ENCODE measurements at places on chromosomes 3 and 15. TPM values are rescaled to one million over a fixed set of nuclear protein-coding genes. Genes with fewer than 3 reads are reported as not detected.
A peak's percentile ranks its signal among the peaks of the same experiment; 100 is the strongest.

The BCHE gene
- total RNA-seq, result 0.73 TPM

The TMC3 gene
- not detected for total RNA-seq

The APOD gene
- total RNA-seq, result not detected

The KCNMB3 gene
- total RNA-seq, result 1.3 TPM

The RAB6B gene
- 3.9 TPM for total RNA-seq

The COL6A5 gene
- 0.03 TPM for total RNA-seq

The WDR93 gene
- total RNA-seq, result not detected

The PHC3 gene
- total RNA-seq, result 23.9 TPM

The PEX5L gene
- total RNA-seq, result 7.0 TPM

DNA sequence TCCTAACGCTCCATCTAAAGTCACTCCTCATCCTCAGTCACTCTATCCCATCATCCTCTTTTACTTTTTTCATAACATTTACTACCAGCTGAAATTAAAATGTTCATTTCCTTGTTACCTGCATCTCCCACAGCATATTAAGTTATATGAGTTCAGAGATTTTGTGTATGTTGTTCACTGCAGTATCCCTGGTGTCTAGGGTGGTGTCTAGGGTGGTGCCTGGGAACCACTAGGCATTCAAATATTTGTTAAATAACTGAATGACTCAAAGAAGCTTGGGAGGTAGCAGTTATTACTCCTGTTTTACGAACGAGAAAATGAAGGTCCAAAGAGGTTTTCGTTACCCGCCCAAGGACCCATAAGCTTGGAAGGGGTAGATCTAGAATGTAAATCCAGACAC, 1.9 kb upstream of the C3orf49 start:
- no peak overlapping the region for H3K27ac ChIP-seq
- H3K27me3 ChIP-seq, result no peaks in the 10 kb centered on the region
- DNase-seq, result no peak
- H3K4me1 ChIP-seq, result no peaks in the 10 kb centered on the region
- H3K4me3 ChIP-seq, result no peak overlapping the region
- no peaks in the 10 kb centered on the region for H3K36me3 ChIP-seq

DNA sequence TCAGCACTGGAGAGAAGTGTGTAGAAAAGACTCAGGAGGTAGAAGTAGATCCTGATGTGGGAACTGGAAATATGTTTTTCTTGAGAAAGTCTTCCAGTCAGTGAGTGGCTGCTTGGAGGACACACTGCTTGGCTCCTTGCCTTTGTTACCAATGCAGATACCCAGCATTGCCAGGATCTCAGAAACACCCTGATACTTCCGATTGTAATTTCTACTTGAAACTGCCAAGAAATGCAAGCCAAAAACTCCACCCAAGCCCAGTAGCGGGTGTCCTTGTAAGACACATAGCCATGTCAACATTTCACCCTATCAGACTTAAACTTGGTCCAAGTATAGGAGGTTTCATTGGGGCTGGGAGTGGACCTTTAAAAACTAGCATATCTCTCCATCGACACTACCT, 141.8 kb downstream of the ALDH1A2 start:
- no peaks in the 10 kb centered on the region for H3K36me3 ChIP-seq
- H3K27ac ChIP-seq, result no peak overlapping the region
- no peaks in the 10 kb centered on the region for H3K27me3 ChIP-seq
- DNase-seq, result no peak

DNA sequence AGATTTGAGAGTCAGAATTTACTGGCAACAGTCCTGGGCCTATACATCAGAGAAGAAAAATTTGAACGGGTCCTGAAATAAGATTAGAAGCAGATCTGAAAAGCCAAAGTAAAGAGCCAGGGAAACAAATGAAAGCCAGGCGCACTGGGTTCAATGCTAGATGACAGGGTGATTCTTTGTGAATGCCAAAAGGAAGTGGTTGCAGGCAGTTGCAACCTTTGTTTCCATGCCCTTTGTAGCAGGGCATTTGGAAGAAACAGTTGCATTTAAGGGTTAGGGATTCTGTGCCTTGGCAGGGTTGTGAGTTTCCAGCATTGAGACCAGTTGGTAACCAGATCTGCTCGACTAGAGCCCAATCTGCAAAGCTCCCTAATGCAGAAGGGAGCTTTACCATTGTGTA, 36.4 kb upstream of the MTHFS start:
- H3K4me3 ChIP-seq, result no peak overlapping the region
- no peaks in the 10 kb centered on the region for H3K36me3 ChIP-seq
- H3K4me1 ChIP-seq, result no peaks in the 10 kb centered on the region
- no peak for DNase-seq
- no peak overlapping the region for H3K27ac ChIP-seq

DNA sequence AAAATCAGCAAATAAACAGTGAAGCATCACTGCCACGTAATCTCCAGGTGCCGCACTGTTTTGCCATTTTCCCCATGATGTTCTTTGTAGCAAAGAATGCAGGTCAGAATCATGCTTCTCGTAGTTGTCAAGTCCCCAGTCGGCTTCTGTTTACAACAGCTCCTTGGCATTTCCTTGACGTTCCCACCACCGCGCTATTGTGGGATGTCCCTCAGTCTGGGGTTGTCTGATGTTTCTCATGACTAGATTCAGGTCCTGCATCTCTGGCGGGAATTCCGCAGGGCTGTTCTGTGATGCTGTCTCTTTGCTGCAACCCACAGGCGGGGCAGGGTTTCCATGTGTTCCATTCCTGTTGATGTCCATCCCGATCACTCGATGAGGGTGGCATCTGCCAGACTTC, 117.9 kb upstream of the SMAD3 start:
- H3K4me3 ChIP-seq, result no peak overlapping the region
- H3K27me3 ChIP-seq, result no peaks in the 10 kb centered on the region

DNA sequence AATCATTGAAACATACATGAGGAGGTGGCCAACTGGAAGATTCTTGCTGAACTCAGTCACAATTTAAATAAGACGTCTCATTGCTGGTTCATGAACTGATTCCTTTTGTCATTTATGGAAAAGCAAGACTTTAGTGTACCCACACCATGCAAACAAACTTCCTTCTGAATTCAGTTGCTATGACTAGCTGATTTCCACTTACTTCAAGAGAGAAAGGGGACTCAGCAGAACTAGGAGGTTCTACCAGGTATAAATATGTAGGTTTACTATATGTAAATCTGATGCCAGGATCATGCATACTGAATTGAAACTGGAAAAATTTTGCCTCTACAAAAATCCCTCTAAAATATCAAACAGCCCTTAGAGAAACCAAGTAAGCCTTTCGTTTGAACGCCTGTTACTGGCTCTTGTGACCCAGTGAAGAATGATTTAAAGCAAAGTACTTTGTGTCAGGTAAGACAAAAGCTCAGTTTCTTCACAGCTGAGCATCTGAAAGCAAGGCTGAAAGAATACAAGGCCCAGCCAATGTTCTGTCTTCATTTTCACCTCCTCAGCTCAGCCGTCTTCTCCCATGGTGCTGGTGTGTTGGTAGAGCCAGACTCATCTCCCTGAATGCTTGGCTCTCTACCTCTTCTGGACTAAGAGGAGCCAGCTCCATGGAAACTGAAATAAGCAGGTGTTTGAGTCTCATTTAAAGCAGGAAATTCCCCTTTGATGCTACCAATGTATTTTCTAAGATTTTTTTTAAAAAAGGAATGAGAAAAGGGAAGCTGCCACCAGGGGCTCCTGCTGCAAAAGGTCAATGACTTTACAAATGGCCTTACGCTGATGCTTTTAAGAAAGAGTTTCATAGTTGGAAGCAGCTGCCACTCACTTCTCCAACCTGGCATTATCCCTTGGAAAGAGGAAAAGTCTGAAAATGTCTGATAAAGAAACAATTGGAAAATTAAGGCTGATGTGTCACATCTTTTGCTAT, 301.6 kb downstream of the EFHB start:
- DNase-seq, result peak; percentile 39
- H3K27me3 ChIP-seq, result no peaks in the 10 kb centered on the region
- H3K4me3 ChIP-seq, result no peak overlapping the region
- H3K4me1 ChIP-seq, result peaks cover 14% of the 10 kb centered on the region
- no peaks in the 10 kb centered on the region for H3K36me3 ChIP-seq

DNA sequence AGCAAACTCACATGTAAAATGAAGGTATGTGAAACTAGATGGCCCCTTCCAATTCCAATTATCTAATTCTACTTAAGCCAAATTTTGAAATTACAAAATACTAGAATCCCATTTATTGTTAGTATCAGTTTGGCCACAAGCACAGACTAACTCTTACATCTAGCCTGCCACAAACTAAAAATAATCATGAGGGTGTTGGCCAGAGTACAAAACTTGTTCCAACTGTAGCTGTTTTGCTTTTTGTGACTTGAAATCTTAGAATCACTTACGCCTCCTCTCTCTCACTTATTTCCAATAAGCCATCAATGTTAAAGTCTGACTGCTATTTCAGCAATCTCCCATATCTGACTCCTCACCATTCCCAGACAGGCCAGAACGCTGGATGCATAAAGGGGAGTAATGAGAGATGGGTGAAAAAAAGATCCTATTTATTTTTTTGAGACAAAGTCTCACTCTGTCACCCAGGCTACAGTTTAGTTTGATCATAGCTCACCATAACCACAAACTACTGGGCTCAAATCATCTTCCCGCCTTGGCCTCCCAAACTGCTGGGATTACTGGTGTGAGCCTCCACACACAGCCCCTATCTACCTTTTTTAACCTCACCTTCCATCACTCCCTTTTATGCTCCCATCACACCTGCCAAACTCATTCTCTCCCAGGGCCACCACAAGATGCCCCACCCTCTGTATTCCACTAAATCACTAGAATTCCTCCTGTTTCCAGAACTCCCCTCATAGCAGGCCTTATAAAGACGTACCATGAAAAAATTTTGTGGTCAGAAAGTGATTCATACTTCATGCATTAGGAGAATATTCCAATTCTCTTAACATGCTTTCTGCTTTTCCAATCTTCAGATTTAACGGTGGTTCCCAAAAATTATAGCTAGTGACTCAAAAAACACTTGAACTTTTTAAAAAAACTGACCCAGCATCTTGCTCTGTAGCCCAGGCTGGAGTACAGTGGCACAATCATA, 36.5 kb downstream of the ATOSA start:
- H3K4me3 ChIP-seq, result no peak overlapping the region
- DNase-seq, result no peak
- H3K4me1 ChIP-seq, result no peaks in the 10 kb centered on the region
- H3K36me3 ChIP-seq, result no peaks in the 10 kb centered on the region
- H3K27ac ChIP-seq, result no peak overlapping the region

DNA sequence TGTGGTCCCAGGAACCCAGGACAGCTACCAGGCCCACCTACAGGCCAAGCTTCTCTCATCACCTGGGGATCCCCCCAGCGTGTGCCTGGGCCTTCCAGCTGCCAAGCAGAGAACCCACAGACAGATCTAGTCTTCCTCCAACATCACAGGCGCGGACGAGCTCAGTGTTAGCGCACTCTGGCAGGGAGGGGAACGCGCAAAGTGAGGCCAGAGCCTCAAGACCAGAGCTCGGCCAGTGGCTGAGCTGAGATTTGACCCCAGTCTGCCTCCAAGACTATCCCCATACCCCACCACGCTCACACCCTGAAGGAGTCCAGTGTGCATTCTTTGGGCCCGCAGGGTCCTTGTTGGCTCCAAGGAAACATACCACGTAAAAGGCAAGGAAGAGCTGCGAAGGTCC, 5.1 kb downstream of the MFGE8 start:
- peaks cover 58% of the 10 kb centered on the region for H3K36me3 ChIP-seq
- H3K27me3 ChIP-seq, result no peaks in the 10 kb centered on the region
- no peak overlapping the region for H3K4me3 ChIP-seq
- H3K4me1 ChIP-seq, result peaks cover 31% of the 10 kb centered on the region

GRCh38 chr3:172279191-172279640, 169.0 kb downstream of the GHSR start:
- no peak for DNase-seq
- no peak overlapping the region for H3K27ac ChIP-seq
- H3K27me3 ChIP-seq, result no peaks in the 10 kb centered on the region
- no peaks in the 10 kb centered on the region for H3K36me3 ChIP-seq

DNA sequence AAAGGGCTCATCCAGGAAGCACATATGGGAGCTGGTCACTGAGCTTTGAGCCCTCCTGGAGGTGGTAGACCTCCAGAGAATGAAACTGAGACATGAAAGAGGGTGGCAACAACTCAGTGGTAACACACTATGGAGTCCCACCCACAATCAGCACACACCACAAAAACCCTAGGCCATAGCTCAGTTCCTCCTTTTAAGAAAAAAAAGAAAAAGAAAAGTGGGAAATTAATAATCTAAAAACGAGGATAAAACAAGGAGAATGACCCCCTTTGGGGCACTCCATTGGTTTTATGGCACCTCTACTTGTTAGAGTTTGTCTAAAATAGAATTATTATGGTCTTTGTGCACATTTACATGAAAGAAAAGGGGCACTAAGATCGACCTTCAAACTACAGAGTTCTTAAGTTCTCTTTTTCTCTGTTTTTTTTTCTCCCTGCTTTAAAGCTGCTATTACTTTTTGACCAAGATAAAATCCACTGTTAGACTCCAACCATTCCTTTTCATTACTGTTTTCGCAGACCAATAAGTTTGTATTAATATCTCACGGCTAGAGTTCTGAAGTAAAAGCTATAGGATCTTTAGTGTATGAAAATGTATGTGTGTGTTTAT, 40.2 kb upstream of the ZBTB20 start:
- H3K27ac ChIP-seq, result no peak overlapping the region
- H3K36me3 ChIP-seq, result no peaks in the 10 kb centered on the region
- peaks cover 3% of the 10 kb centered on the region for H3K4me1 ChIP-seq
- no peaks in the 10 kb centered on the region for H3K27me3 ChIP-seq
- no peak overlapping the region for H3K4me3 ChIP-seq

- H3K4me1 ChIP-seq, result peaks cover 17% of the 10 kb centered on the region
- H3K27ac ChIP-seq, result no peak overlapping the region
- H3K4me3 ChIP-seq, result no peak overlapping the region
- no peaks in the 10 kb centered on the region for H3K36me3 ChIP-seq
- H3K27me3 ChIP-seq, result no peaks in the 10 kb centered on the region
These were observed 12.4 kb downstream of the PFN2 start for GRCh38 chr3:149958171-149958796.

- H3K4me3 ChIP-seq, result no peak overlapping the region
- no peaks in the 10 kb centered on the region for H3K4me1 ChIP-seq
- DNase-seq, result no peak
- H3K27ac ChIP-seq, result no peak overlapping the region
- H3K27me3 ChIP-seq, result no peaks in the 10 kb centered on the region
These were observed 108.0 kb downstream of the STAG1 start for GRCh38 chr3:136644212-136644611.

GRCh38 chr3:42277676-42278075, 11.7 kb upstream of the CCK start:
- H3K27me3 ChIP-seq, result no peaks in the 10 kb centered on the region
- no peak for DNase-seq
- no peaks in the 10 kb centered on the region for H3K4me1 ChIP-seq
- no peak overlapping the region for H3K27ac ChIP-seq
- no peak overlapping the region for H3K4me3 ChIP-seq

- DNase-seq, result no peak
- no peaks in the 10 kb centered on the region for H3K4me1 ChIP-seq
- no peak within 1 kb of the TSS for H3K27ac ChIP-seq
- H3K4me3 ChIP-seq, result no peak within 1 kb of the TSS
- H3K27me3 ChIP-seq, result peaks cover 9% of the 10 kb centered on the region
- no peaks in the 10 kb centered on the region for H3K36me3 ChIP-seq
These were observed at the start of gene DNAJB8 for GRCh38 chr3:128466840-128467541. Gene DNAJB8 (minus strand): TSS chr3:128466890. CDS start chr3:128463245, 3,645 bp downstream.

GRCh38 chr3:148729476-148730055, 31.9 kb downstream of the AGTR1 start:
- no peak overlapping the region for H3K27ac ChIP-seq
- no peaks in the 10 kb centered on the region for H3K27me3 ChIP-seq
- no peak for DNase-seq
- no peaks in the 10 kb centered on the region for H3K4me1 ChIP-seq
- no peaks in the 10 kb centered on the region for H3K36me3 ChIP-seq
- no peak overlapping the region for H3K4me3 ChIP-seq

GRCh38 chr15:95365511-95366107, 964.9 kb upstream of the NR2F2 start:
- H3K27me3 ChIP-seq, result no peaks in the 10 kb centered on the region
- no peak overlapping the region for H3K4me3 ChIP-seq
- H3K36me3 ChIP-seq, result 0 out of 2 replicates have a peak, but pooled peaks cover 4% of the 10 kb centered on the region
- H3K4me1 ChIP-seq, result no peaks in the 10 kb centered on the region
